ENCODE measurements at places on chromosomes 7 and 10.

DNA sequence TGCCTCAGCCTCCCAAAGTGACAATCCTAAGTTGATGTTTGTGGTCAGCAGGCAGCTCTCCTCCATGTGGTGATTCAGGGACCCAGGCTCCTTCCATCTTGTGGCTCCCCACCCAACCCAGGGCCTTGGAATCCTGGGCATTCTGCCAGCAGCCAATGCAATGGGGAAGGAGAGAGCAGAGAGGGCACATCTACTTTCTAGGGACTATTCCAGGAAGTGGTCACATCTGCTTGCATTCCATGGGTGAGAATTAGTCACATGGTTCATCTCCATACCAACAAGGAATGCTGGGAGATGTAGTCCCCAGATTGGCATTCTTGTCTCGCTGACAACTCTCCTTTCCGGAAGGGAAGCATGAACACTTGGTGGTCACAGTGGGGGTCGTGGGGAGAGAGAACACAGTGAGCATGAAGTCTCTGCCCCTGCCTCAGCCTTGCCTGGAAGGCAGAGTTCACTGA, 9.9 kb upstream of the SRRM3 start:
- DNase-seq, result no peak

DNA sequence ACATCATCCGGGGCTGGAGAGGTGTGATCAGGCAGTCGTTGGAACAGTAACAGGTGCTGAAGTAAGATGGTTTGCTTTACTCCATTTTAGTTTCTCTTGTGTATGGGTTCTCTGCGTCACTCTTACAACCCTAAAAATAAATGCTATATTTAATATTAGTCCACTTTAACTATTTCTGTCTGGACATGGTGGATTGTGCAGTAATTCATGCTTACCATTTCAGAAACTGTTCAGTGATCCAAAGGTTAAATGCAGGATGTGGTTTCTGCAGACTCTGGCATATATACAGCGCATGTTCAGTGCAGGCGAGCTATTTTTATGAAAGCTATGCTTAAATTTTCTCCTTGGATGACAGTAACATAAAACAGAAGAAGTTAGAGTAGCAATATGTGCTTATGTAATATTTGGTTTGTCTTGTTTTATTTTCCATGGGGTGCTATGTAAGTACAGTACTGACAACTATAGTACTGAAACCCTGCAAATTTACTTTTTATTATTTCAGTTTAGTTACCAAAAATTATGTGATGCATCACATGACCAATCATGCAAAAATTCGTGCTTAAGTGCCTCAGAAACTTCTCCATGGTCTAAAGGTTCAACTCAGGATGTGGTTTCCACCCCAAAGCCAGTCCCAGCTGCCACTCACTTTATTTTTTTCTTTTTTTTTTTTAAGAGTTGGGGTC, 46.6 kb upstream of the GRID1 start:
- no peak for DNase-seq

GRCh38 chr7:94253686-94254085, 141.0 kb upstream of the COL1A2 start:
- DNase-seq, result no peak

GRCh38 chr10:78533098-78533497, 499.4 kb downstream of the RPS24 start:
- DNase-seq, result no peak

GRCh38 chr7:27213433-27214238, 13.7 kb upstream of the HOXA13 start:
- no peak for DNase-seq

DNA sequence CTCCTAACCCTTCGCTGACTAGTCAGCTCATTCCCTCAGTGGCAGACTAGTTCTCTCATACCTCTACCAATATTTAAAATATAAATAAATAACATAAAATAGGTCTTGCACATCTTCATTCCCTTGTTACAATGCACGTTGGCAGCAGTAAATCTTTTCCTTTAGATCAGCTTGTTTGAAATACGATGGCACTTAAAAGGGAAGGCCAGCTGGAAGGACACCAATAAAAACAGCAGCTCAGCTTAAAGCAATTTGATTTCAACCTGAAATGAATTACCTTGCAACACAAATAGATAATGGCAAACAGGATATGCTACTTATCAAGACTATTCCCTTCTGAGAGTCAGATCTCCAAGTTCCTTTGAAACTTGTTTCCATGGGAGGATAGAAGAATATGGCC, 321.8 kb downstream of the GFRA1 start:
- DNase-seq, result no peak

DNA sequence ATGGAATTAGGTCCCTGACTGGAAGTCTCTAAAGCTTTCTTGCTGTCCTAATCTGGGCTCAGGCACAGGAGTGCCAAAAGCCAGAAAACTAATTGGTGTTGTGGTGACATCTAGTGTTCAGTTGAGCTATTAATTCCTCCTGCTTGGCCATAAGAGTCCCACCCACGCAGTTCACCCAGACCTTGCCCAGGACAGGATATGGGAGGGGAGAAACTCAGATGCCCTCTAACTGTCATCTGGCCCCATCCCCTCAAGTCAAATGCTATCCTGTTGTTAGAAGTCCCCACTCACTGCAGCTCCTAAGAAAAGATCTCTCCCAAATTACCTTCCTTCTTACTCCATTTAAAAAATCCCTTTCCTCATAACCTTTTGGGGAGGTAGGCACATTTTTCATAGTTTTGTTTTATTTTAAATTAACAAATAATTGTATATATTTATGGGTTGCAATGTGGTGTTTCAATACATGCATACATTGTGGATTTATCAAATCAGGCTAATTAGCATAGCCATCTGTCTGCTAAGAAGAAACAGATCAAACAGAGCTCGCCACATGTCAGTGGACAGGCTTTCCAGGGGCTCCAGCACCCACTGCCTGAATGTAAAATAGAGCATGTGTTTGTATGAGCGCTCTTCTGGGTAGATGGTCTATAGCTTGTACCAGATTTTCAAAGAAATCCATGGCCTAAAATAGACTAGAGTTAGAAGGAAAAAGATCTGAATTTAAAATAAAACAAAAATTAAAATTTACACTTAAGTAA, 84.0 kb downstream of the GSAP start:
- no peak for DNase-seq

GRCh38 chr10:46094197-46094500, 48.1 kb upstream of the MSMB start:
- no peak for DNase-seq

GRCh38 chr7:16710651-16711050, 42.9 kb upstream of the TSPAN13 start:
- DNase-seq, result no peak

- no peak for DNase-seq
Measured at GRCh38 chr10:117519879-117520278, 22.7 kb upstream of the EMX2 start.

GRCh38 chr10:76408646-76409045, 977.2 kb downstream of the LRMDA start:
- no peak for DNase-seq

- no peak for DNase-seq
Measured at GRCh38 chr7:80908360-80908797, 10.5 kb downstream of the SEMA3C start.

DNA sequence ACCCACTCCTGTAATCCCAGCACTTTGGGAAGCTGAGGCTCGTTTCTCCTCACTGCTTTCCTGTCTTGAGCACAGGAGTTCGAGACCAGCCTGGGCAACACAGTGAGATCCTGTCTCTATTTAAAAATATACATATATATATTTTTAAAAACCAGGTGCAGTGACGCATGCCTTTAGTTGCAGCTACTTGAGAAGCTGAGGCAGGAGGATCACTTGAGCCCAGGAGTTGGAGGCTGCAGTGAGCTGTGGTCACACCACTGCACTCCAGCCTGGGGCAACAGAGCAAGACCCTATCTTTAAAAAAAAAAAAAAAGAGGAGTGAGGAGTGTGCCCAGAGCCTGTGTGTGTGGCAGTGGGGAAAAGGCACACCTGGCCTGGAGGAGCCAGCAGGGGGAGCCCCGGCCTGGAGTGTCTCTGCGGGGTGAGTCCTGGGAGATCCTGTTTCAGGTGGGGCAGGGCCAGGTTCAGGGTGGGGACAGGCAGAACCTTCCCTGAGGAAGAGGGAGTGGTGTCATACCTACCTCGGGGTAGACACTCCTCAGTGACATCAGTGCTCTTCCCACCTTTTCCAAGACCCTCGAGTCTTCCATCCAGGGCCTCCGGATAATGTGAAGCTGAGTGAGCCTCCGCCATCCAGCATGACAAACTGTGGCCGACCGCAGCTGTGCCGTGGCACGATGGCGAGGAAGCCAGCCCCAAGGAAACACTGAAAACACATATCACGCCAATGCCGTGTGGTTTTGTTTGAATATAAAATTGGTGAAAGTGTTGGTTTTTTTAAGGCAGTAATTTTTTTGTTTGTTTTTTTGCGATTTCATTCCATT, 9.0 kb upstream of the ARPC1B start:
- no peak for DNase-seq

DNA sequence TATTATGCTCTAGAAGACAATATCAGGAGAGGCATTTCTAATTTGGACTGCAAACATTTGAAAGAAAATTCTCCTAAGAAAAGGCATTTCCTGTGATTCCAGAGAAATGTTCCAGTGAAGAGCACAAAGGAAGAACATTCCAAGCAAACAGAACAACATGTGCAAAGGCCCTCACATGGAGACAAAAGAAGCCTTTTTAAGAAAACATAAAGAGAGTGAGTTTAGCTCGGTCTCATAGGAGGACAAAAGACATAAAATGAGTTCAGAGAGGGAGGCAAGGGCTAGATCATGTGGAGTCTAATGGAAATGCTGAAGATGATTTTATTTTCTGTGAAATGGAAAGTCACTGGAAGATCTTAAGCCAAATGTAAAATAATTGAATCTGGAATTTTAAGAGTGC, 269.8 kb upstream of the HGF start:
- no peak for DNase-seq

DNA sequence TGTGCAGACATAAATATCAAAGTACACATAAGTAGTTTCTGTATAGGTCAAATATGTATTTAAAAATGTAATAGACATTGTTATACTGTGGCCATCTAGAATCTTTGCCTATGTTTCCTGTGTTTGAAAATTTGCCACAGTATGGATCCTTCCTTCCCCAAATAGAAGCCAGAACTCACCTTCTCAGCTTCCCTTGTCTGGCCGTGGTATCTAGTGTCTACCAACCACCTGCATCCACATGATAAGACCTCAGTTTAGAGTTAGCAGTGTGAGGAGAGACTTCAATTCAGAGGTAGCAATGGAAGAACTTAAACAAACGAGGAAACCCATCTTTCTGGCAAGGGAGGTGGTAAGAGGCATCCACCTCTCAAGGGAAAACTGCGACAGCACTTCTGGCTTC, 4.9 kb downstream of the TRDMT1 start:
- DNase-seq, result no peak

DNA sequence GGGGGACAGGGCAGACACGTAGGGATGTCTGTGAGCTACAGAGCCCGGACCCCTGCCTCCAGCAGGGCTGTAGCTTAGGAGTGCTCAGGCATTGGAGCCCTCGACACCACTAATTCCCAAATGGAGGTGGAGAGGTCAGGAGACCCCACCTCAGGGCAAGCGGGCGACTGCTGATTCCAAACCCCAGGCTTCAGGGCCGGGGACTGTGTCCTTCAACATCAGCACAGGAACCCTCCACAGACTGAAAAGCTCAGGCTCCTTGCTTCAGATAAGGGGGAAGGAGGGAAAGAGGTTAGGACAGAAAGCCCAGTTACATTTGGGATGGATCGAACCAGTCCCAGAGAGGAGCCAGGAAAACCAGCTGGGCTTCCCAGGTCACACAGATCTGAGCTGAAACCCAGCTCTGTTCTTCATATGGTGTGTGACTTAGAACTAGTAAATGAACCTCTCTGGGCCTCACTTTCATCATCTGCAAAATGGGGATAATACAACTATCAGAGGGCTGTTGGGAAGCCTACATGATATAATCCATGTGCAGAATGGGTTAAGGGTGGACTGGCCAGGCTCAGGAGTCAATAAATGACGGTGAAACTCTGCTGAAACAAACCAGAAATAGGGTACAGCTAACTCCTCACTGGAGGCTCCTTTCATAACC, 16.7 kb downstream of the POLL start:
- DNase-seq, result no peak

- DNase-seq, result no peak
Measured at GRCh38 chr10:35558276-35558675, 46.9 kb upstream of the GJD4 start.

DNA sequence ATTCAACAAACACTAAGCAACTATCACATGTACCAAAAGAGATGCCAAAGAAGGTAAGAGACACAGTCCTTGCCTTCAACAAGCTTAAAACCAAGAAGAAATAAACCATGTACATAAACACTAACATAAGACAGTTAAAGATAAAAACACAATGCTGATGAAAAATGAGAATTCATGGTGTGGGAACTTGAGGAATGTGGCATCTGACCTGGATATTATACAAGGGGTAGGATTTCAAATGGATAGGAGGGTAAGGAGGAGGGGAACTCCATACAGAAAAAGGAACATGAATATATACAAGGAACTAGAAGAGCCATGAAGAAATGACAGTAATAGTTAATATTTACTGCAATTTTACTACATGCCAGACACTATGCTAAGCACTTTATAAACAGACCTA, 11.0 kb downstream of the HIBADH start:
- no peak for DNase-seq

GRCh38 chr10:89029181-89029580, 38.6 kb downstream of the FAS start:
- DNase-seq, result no peak

DNA sequence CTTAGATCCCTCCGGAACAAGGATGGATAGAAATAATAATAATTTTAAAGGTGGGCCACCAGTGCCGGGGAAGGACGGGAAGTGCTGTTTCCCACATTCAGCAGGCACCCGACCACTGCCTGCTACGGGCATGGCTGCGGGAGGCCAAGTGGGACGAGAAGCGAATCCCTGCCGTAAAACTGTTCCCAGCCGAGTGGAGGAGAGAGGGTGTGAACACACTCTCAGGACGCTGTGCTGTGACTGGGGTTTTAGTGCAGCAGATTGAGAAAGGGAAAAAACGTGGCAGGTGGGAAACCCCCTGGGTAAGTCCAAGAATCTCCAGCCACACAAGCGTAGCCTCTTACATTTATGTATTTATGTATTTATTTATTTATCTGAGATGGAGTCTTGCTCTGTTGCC, 158.8 kb downstream of the DNAJB6 start:
- DNase-seq, result no peak

DNA sequence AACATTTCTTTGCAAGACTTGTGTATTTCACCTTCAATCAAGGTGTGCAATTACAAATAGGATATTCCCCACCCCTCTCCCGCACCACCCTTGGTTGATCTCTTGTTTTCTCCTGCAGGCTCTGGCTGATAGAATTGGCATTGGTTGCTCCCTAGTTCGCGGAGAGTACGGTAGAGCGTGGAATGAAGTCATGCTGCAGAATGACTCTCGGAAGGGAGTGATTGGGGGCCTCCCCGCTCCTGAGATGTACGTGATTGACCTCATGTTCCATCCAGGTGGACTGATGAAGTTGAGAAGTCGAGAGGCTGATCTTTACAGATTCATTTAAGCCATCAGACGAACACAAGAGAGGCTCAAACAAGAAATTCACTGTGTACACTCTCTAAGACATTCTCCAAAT, 58.2 kb upstream of the MSRB2 start:
- no peak for DNase-seq

GRCh38 chr7:63899691-63900393, 98.8 kb upstream of the ZNF722 start:
- peak; percentile 80 for DNase-seq

GRCh38 chr7:89554209-89554608, 600.1 kb upstream of the STEAP1 start:
- no peak for DNase-seq

- no peak for DNase-seq
Measured at GRCh38 chr7:158060216-158060615, 527.4 kb downstream of the PTPRN2 start.

All from activated naive CD4-positive, alpha-beta T cell (primary cell).